ENCODE measurements at places on chromosomes 2 and 18.

GRCh38 chr2:237596520-237597195 lies 6.1 kb upstream of the RAB17 start:
- DNase-seq = no peak

DNA sequence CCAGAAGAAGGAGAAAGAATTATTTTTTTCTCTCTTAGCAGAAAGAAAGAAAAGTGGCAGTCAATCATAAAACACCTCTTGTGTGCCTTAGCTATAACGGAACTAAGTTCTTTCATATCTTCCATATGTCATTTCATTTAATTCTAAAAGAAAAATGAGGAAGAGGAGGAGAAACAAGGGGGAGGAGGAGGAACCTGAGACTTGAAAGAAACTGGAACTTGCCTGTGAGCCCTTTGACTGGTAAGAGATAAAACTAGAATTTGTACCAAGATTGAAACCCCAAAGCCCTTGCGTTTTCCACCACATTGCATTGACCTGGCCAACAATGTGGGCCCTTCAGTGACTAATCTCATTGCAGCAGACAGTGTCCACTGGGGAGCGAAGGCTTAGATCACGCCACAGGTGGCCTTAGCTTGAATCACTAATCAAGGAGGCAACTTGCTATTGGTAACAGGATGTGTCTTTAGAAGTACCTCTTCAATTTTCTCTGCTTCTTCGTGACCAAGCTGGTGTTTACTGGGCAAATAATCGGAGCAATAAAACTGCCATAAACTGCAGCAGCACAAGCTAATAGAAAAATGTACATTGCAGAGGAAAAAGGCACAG lies 307.9 kb downstream of the CLIP4 start:
- DNase-seq = no peak

- DNase-seq = no peak
Measured at GRCh38 chr18:6044773-6045172, 149.5 kb upstream of the TMEM200C start.

- DNase-seq = no peak
Measured at GRCh38 chr2:176405477-176405876, 136.2 kb downstream of the MTX2 start.

DNA sequence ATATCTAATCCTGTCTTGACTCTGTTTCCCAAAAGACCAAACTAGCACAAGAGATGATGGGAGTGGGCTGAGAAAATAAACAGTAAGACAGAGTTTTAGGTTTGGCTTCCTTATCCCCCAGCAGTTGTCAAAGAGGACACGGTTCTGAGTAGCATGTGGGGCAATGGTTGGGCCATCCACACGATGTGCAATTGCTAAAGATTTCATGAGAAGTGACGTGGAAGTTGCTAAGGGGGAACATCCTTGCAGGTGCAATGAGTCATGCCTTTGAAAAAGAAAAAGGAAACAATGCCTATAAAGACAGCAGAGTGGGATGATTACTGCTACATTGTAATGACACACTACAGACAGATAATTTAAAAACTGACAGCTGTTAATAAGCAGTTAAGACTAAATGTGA lies 1395.8 kb downstream of the LRP1B start:
- no peak for DNase-seq

- DNase-seq = no peak
Measured at GRCh38 chr18:3973191-3973850, 481.8 kb downstream of the DLGAP1 start.

- DNase-seq = no peak
Measured at GRCh38 chr2:218079943-218080913, 11.2 kb downstream of the RUFY4 start.

DNA sequence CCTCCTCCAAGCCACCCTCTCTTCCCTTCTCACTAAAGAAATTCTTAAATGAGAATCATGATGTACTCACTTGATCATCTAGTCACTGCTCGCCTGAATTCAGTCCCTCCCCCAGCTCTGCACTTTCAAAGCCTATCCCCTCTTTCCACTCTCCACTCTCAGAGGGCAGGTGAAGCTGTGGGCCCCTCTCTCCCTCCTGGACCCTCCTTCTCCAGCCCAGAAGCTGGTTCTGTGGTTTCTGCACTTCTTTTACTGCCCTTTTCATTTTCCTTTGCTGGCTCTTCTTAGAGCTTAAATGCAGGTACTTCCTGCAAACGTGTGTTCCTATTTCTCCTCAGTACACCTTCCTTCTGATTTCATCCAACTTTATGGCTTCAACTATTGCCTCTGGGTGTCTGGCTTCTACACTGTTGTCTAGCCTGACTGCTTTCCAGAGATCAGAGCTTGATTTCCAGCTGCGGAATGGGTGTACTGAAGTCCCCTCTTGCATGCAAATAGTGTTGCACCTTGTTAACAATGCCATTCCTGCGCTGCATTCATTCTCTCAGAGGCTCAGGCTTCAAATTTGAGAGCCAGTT lies 15.3 kb upstream of the TXNDC2 start:
- DNase-seq = no peak

DNA sequence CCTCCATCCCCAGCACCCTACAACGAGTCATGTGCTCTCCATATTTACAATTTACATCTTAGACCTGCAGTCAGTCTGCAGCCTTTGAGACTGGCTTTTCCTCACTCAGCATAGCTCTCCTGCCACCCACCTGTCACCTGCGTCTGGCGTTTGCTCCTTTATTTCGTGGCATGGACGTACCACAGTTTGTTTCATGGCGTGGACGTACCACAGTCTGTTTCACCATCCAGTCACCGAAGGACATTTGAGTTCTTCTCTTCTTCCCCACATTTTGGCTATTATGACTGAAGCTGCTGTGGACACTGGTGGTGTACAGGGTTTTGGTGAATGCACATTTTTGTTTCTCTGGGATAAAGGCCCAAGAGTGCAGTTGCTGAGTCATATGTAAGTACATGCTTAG lies 141.8 kb upstream of the CTDP1 start:
- DNase-seq = no peak

DNA sequence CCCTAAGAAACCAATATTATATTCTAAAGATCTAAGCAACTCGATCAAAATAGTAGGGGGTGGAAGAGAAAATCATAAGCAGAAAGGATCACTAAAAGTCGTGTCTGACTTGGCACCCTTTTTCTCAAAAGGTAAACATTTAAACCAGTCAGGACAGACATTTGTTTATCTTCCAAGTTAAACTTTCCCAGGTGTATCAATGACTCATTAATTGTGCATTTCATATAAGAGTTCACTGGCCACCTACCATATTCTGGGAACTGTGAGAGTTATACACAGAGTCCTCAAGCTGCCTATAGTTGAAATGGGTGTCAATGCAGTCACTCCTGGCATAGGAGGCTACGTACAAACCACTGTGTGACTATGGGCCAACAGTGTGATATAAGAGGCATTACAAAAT lies 4.8 kb upstream of the ACVR1 start:
- DNase-seq = no peak

DNA sequence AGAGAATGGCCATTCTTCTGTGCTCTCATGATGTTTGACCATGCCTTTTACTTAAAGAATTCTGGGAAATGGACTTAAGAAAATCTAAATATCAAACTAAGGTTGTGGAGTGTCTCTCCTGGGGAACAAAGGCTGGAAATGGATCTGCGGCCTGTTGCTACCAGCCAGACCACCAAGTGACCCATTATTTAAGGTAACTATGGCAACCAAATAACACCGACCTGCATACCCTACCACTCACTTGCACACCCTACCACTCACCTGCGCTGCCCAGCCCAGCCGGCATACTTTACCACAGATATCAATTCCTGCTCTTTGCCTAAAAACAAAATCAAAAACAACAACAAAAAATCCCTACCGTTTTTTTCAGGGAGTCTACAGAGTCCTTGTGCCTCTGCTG lies 203.2 kb downstream of the NBAS start:
- DNase-seq = no peak

- no peak for DNase-seq
Measured at GRCh38 chr2:85769983-85770362, 16.2 kb downstream of the ATOH8 start.

GRCh38 chr2:211408483-211408891 lies 852.1 kb downstream of the CPS1 start:
- no peak for DNase-seq

DNA sequence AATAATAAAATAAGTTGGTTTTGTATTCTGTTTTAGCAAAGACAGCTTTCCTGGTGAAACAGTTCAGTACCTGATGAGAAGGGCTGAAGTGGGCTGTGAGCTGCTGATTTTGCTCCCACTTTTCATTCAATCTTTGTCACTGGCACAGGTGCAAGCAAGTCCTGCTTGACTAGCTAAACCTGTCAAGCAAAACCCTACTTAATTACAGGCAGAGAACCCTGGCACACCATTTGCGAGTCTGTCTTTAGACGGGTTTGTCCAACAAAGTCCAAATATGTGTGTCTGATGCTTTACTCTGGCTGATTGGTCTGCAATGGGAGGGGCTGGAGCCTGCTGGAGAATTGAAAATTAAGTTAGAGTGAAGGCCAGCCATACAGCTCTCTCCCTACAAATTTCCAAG lies 267.2 kb downstream of the EPHA4 start:
- DNase-seq = no peak

DNA sequence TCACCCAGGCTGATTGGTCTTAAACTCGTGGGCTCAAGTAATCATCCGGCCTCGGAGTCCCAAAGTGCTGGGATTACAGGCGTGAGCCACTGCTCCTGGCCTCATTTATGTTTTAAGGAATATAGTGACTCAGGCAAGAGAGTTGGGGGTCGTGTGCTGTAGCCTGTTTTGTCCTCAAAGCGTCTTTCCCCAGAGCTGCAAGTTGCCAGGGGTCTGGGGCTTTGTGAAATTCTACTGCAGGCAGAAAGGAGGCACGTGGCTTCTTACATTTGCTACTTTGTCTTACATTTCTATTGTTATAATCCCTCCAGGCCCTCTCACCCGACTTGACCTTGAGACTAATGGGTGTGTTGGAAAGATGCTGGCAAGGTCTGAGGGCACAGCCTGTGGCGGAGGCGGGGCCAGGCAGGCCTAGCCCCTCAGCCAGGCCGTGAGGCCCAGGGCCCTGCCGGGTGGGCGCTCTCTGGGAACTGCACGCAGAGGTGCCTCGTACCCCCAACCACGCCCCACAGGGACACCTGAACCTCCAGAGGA lies 85.8 kb upstream of the NDUFV2 start:
- DNase-seq = no peak
